ENCODE measurements at places on chromosomes 13 and 19. TPM values are rescaled to one million over a fixed set of nuclear protein-coding genes. Genes with fewer than 3 reads are reported as not detected.

The PLIN5 gene
- total RNA-seq, result 2.0 TPM

DNA sequence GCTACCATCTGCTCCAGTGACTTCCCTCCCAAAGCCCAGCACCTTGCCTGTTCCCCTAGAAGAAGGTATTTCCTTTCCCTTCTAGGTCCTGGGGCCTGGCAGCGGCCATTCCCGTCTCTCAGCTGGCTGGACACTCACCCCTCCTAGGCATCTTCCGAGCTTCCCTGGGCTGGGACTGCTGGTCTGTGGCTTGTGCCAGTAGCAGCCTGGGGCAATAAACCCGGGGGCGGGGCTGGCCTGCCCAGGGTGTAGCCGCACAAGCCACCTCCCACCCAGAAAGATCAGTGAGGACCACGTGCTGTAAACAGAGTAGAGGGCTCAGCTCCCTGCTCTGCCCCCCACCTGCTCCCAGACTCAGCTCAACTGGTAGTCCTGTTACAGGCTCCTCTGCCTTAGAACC lies 15.0 kb downstream of the LIPE start:
- DNase-seq, result peak; percentile 76

The OR7D2 gene
- total RNA-seq, result 0.08 TPM

The CYP4F8 gene
- total RNA-seq, result not detected

The CPB2 gene
- not detected for total RNA-seq

DNA sequence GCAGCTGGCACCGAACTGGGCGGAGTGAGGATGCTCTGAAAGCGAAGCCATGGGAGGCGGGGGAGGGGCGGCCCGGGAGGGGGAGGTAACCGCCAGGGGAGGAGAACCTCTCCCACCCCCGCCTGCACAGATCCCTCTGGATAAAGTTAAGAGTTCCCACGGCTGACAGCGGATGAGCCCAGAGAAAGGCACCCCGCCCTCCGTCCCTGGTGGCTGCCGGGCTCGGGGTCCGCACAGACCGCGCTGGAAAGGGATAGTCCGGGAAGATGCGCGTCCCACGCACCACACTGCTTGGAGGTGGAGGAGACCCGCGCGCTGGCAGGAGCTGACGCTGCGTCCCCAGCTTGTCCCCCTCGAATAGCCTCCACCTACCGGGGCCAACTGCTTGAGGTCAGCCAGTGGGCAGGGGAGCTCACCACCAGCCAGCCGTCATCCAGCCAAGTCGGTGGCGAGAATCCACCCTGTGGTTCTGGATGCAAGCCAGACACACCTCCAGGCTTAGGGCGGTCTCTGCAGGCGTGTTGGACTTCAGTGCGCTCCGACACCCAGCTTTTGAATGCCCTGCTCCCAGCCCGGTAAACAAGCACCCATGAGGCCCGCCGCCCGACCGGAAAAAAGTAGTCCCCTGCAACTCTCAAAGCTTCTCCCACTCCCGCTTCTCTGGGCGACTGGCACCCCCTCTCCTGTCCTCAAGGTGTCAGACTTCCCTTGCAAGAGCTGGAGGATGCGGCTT lies at the start of gene TRPC4:
TSS of gene TRPC4 (minus strand) at position 17 of the 733 bp plus-strand sequence. CDS start 86,439 bp downstream, outside the sequence.
- DNase-seq, result peak; percentile 26

The HPN gene
- total RNA-seq, result 0.27 TPM

DNA sequence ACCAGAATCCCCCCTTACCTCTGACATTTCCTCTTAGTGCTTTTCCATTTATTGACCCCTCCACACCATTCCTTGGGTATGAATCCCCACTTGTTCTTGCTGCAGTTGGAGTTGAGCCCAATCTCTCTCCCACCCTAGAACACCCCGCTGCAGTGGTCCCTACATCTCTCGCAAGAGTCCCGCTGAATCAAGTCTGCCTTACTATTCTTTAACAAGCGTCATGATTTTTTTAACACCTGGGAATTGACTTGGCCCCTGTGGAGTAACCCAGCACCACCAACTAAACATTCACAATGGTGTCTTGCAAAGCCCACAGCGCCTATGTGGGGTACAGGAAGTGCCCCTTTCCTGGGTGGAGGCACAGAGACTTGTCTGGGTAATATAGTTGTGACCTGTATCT lies 13.2 kb upstream of the ZNF599 start:
- DNase-seq, result no peak

GRCh38 chr13:110097013-110097412 lies 209.9 kb downstream of the COL4A1 start:
- no peak for DNase-seq

DNA sequence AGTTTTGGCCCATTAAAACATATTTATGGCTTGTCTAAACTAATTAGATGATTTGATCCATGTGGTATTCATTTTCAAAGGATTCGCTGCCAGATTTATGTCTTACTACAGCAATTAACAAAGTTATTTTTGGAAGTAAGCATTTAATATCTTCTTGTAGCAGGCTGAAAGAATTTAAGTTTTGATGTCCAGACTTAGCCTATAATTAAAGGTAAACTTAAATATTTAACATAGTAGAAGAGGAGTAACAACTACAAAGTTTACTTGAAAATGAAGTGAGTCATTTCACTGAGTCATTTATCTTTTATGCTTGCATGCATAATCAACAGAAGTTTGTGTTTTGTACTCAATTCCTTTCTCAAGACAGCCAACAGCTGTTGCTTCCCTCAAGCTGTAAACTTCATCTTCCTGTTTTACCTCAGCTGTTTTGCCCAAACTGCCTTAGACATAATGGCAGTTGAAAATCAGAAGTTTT lies 58.1 kb downstream of the EDNRB start:
- no peak for DNase-seq

DNA sequence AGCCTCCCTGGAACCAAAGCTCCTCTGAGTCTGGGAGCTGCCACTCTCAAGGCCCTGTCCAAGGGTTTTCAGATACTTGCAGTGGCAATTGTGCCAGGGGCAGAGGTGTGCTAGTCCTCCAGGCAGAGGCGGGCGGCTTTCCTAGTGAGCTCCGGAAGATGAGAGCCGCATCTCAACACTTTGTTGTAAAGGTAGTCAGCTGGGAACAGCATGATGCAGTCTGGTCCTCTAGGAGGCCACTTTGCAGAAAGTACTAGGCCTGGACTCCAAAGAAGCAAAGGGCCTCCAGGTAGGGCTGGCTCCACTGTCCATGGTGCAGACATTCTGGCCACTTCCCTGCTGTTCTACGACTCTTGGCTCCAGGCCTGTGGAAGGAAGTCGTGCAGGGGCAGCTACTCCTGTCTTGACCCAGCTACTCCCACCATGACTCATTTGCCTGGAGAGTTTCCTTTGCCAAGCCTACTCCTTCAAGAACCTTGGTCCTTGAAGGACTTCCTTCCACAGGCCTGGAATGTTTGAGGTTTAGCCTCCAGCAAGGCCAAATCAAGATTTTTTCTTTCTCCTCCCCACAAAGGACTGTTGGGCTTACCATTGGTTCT lies 9.9 kb upstream of the ZNF536 start:
- DNase-seq, result no peak

DNA sequence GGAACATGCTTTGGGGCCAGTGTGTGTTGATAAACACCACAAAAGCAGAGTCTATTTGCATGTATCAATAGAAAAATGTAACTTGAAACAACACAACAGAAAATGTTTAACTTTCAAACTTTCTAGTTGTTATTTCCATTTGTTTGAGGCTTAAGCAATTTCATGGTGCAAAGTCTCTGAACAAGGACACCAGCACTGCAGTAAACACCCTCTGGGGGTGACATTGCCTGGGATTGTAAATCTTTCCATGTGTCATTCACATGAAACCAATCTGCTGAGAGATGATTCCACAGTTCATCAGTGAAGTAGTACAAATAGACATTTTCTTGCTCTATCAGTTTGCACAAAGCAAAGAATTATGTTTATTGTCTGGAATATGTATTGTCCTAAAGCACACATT lies 124.5 kb downstream of the ITGBL1 start:
- DNase-seq, result no peak

- no peak for DNase-seq
These were observed 640.8 kb downstream of the EFNB2 start for GRCh38 chr13:105894697-105895096.

GRCh38 chr19:6343462-6343861 lies 10.1 kb upstream of the ACER1 start:
- no peak for DNase-seq
